ENCODE measurements at places on chromosomes 2 and 18.

GRCh38 chr18:49585781-49586663, 24.2 kb downstream of the LIPG start:
- no peak for DNase-seq

- no peak for DNase-seq
These were observed 5.5 kb downstream of the RPE start for GRCh38 chr2:210007895-210008294.

GRCh38 chr2:217936952-217937351, 65.8 kb downstream of the TNS1 start:
- DNase-seq, result no peak

GRCh38 chr18:27600245-27600644, 415.1 kb upstream of the CHST9 start:
- no peak for DNase-seq

DNA sequence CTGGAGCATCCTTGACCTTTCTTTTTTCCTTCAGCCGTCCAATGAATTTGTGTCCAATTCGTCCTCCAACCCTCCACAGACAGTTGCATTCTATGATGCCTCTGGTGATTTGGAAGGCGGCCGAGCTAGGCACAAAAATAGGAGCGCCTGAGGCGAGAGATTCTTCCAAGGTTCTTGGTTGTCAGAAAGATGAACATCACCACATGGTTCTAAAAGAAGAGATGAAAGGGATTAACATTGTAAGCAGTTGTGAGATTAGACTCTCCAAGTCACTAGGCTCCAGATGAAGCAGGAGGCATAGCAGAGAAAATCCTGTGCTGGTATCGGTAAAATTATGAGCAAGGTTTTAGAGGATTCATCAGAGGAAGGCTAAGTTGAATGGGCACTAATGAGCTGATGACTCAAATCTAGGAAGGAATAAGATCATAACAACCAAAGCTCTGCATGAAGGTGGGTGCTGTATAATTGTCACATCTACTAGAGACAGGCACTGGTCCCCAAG, 75.4 kb upstream of the MAP4K3 start:
- DNase-seq, result no peak

All from Kasumi-1 (cell line).